Inflammatory macrophage treated with lipopolysaccharide for 1 hour (primary cell): ENCODE measurements at places on chromosomes 12 and 14.

- no peak for DNase-seq
These were observed 7.4 kb downstream of the RAN start for GRCh38 chr12:130879212-130879686.

DNA sequence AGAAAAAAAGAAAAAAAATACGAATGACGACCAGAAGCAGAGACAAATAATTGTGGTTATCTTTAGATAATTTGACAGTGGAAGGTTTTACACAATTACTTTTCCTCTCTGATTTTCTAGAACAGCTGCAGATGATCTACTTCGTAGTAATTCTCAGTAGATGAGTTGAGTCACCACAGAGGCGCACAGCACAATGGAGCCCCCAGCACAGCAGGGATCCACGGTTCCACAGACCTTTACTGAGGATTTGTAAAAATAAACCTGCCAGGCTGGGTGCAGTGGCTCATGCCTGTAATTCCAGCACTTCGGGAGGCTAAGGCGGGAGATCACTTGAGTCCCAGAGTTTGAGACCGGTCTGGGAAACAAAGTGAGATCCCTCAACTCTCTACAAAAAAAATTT is 29.3 kb downstream of the AMN start:
- DNase-seq: no peak

DNA sequence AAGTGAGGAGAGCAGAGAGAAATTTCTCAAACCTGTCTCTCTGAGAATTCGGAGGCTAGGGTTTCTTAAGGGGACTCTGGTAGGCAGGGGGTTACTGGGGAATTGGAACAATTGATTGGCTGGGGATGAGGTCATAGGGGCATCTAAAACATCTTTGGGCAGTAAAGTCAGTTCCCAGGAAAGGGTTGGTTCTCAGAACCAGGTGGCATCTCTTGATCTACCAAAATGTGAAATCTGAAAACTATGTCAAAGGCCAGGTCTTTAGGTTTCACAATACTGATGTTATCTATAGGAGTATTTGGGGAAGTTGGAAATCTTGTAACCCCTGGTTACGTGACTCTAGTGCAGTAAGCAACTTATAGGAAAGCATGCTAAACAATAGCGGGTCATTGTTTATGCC is 6.9 kb downstream of the C12orf75 start:
- peak; percentile 26 for DNase-seq

GRCh38 chr12:96226401-96226800 is 32.2 kb downstream of the ELK3 start:
- DNase-seq: no peak

GRCh38 chr12:2841056-2841650 is 6.3 kb upstream of the NRIP2 start:
- no peak for DNase-seq

- DNase-seq: no peak
These were observed 162.4 kb downstream of the C12orf75 start for GRCh38 chr12:105492591-105493545.

GRCh38 chr12:122203301-122204166 is at the start of gene B3GNT4:
TSS of gene B3GNT4 (plus strand) at chr12:122203709. CDS start at chr12:122204619, 910 bp downstream.
- peak; percentile 43 for DNase-seq

DNA sequence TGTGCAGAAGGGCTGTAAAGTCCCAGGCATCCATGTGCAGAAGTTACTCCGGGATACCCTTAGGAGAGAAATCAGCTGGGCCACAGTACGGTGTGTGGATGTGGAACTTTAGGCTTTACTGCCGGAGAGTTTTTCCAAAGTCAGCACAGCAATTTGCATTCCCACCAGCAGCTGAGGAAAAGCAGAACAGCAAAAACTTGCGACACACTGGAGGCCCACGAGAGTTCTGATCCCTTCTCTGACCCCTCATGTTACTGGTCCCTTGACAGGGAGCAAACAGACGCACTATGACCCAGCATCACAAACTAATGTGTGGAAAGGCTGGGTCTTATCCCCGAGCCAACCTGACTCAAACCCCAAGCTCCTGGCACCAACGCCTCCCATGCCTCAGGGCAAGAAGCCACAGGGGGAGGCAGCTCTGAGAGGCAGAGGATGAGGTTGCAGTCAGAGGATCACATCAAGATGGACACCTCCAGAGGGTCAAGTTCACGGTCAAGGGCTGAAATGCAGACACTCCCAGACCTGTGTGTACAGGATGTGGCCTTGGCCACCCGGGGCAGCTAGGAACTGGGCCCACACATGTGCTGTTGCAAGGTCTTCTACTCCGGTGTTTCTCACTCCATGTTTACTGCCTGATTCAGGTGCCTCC is 38.6 kb downstream of the CCDC88C start:
- peak; percentile 62 for DNase-seq

DNA sequence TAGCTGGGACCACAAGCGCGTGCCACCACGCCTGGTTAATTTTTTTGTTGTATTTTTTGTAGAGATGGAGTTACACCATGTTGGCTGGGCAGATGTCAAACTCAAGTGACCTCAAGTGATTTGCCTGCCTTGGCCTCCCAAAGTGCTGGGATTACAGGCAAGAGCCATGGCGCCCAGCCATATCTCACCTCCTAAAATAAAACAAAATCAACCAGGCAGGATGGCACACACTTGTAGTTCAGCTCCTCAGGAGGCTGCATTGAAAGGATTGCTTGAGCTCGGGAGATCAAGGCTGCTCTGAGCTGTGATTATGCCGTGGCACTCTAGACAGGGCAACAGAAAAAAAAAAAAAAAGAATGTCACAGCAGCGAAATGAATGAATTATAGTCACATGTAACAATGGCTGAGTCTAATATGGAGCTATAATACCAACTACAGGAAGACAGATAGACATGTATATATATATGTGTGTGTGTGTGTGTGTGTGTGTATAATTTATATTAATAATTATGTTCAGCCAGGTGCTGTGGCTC is 19.3 kb upstream of the TMEM120B start:
- DNase-seq: no peak

DNA sequence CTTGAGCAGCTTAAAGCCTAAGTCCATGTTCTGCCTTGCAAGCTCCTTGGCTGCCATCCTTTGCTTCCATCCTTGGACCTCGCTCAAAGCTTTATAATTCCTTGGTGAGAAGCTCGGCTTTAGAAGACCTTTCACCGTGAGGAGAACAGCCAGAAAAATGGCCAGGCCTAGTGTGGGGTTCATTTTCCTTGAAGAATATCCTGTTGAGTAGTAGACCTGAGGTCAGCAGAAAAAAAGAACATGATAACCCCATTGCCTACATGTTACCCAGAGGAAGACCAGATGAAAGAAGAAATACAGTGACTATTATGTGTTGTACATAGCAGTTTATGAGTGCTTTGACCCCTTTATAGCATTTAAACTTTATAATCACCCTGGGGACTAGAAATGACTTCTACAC is 11.1 kb downstream of the SERPINA12 start:
- DNase-seq: no peak

DNA sequence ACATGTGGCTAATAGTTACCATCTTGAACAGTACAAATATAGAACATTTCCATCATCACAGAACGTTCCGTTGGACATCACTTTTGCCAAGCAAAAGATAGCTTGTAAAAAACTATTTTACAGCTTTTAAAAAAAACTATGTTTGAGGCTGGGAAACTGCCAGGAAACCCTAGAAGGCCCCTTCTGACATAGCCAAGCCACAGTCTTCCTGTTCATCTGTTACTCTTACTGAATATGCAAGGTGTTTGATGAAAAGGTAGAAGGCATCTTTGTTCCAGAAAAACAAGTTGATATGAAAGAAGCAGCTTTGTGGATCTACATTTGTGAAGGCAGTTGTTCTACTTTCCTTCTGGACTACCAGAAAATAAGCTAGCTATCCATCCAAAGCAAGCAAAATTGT is 23.6 kb upstream of the WNK1 start:
- no peak for DNase-seq

GRCh38 chr12:12521044-12521485 is 41.6 kb downstream of the DUSP16 start:
- DNase-seq: no peak

GRCh38 chr12:64670919-64671639 is 60.8 kb downstream of the RASSF3 start:
- DNase-seq: no peak

DNA sequence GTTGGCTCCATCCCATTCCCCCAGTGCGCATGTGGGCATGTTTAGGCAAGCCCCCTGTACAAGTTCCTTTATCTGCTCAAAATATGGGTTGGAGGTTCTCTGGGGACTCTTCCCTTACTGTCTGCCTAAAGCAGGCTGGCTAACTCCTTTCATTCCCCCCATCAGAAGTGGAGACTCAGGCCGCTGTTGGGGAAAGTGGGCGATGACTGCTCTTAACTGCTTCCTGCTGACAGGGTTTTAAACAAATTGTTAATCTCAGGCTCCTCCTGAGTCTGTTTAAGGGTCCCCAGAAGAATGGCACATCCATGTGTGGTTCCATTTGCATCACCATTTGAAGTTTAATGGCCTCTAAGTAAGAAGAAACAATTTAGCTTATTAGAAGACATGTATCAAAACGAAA is 15.4 kb upstream of the FAR2 start:
- DNase-seq: no peak

GRCh38 chr12:113261847-113262470 is 40.7 kb downstream of the TPCN1 start:
- peak; percentile 83 for DNase-seq

- DNase-seq: no peak
These were observed 29.5 kb upstream of the MSRB3 start for GRCh38 chr12:65248656-65249633.

- DNase-seq: no peak
These were observed 197.5 kb downstream of the PAX9 start for GRCh38 chr14:36859119-36859518.
